ENCODE measurements at places on chromosomes 2 and 18. TPM values are rescaled to one million over a fixed set of nuclear protein-coding genes. Genes with fewer than 3 reads are reported as not detected.

The NCKAP1 gene
- 84.4 TPM for total RNA-seq

The KHK gene
- 7.3 TPM for total RNA-seq

The MAL gene
- not detected for total RNA-seq

The ADD2 gene
- 23.6 TPM for total RNA-seq

The SCN1A gene
- not detected for total RNA-seq

Data from A549 treated with DMSO at 1 μM for 4 hours (cell line).